Right cardiac atrium (tissue), 5 donors: ENCODE measurements at places on chromosomes 12 and 14. TPM values are rescaled to one million over a fixed set of nuclear protein-coding genes. Genes with fewer than 3 reads are reported as not detected.
A peak's percentile ranks its signal among the peaks of the same experiment; 100 is the strongest.

GRCh38 chr12:101670007-101670671 lies 27.3 kb upstream of the CHPT1 start:
- peak; percentile 26 for DNase-seq

DNA sequence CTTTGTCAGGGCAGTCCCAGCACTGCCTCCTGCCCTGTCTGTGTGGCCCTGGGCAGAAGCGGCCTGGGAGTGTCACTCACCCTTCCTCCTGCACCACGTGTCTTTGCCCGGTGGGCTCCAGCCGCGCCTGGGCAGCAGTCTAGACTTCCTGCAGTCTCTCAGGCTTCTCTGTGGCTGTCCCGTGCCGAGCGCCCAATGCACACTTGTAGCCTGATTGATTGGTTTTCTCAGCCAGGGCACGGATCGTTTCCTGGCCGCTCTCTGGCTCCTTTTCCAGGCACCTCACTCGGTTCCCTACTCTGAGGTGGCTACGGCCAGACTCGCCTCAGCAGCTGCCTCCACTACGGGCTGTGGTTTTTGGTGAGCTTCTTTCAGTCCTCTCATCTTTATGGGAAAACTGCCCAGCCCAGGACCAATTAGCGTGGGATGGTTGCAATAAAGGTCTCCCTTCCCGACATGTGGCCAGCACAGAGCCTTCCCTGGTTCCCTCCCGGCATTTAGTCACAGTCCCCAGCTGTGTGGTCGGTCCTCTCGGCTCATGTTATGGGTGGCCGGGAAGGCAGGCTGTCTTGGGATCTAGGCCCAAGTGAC lies 133.1 kb downstream of the CACNA1C start:
- DNase-seq, result no peak

The SLCO1A2 gene
- polyA plus RNA-seq, result not detected

DNA sequence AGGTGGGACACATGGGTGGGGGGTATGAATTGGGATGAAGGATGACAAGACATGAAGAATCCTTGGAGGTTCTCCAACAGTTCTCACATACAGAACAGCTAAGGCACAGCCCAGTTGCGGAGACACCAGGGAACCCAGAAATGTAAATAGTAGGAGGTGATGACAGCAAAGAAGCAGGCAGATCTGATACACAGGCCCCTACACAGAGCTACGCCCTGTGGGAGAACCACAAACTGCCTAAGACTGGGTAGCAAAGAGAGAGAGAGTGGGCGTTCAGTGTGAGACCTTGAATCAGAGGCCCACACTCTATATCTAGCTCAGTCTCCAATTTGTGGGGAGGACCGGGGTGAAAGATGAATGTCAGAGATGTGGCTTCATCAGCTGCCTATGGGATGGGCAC lies 9.5 kb upstream of the NUMB start:
- DNase-seq, result no peak

DNA sequence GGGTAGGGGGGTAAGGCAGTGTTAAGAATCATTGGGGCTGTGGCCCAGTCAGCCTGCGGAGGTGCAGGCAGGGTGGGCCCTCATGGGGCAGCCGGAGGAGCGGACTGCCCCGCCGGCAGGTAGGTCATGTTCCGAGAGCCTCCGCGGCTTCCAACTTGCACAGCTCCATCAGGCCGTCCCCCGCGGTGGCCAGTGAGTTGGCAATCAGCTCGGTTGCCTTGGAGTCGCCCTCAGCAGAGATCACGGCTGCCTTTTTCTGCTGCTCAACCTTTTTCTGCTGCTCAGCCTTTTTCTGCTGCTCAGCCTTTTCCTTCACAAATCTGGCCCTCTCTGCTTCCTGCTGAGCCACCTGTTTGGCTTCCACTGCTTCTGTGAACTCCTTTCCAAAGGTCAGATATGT lies 41.1 kb upstream of the CSRNP2 start:
- no peak for DNase-seq

- no peak for DNase-seq
Measured at GRCh38 chr12:52321418-52321817, 220 bp upstream of the KRT83 start.

- DNase-seq, result no peak
Measured at GRCh38 chr14:72850360-72850759, 43.5 kb downstream of the DPF3 start.

The GPRC5A gene
- polyA plus RNA-seq, result 3.7 TPM

The SALL2 gene
- polyA plus RNA-seq, result 4.0 TPM

- peak; percentile 67 for DNase-seq
Measured at GRCh38 chr12:65335021-65335714, 56.7 kb downstream of the MSRB3 start.

DNA sequence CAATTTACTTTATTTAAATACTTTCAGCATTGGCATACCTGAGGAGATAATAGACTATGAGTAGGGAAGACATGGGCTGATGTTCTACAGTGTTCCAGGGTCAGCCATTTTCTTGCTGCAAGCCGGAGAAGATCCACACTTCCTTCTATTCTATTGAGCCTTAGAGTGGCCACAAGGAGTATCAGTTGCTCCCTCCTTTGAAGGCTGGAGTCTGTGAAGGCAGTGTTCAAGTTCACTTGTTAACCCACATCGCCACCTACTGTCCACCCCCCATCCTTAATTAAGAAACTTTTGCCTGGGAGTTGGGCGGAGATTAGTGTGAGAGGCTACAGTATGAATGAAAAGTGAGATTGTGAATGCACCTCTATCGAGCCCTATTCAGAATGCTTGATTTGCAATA lies 666.6 kb downstream of the NRXN3 start:
- peak; percentile 15 for DNase-seq

- no peak for DNase-seq
Measured at GRCh38 chr12:109795023-109795422, 38.2 kb downstream of the TRPV4 start.

DNA sequence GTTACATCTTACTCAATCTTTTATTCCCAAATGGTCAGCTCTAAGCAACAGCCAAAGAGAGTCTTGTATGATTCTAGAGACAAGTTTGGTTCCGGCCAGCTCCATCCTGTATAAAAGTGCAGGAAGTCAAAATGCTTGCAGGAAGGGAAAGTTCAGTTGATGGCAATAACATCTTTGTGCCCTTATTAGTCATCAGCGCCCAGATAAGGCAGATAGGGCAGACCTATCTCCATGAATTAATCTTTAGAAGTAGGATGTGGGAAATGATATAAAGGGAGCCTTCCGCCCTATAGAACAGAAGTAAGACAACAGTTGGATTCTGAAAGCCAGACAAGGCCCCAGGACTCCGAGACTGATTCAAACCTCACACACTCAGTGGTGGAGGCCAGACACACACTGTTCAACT lies 6.4 kb downstream of the GNS start:
- DNase-seq, result no peak
